Stimulated activated CD8-positive, alpha-beta memory T cell treated with anti-CD3 and anti-CD28 coated beads, Interleukin-12 subunit alpha, Interleukin-12 subunit beta, amount 100 ng/mL, for 4 hours (primary cell): ENCODE measurements at places on chromosomes 2 and 18.

DNA sequence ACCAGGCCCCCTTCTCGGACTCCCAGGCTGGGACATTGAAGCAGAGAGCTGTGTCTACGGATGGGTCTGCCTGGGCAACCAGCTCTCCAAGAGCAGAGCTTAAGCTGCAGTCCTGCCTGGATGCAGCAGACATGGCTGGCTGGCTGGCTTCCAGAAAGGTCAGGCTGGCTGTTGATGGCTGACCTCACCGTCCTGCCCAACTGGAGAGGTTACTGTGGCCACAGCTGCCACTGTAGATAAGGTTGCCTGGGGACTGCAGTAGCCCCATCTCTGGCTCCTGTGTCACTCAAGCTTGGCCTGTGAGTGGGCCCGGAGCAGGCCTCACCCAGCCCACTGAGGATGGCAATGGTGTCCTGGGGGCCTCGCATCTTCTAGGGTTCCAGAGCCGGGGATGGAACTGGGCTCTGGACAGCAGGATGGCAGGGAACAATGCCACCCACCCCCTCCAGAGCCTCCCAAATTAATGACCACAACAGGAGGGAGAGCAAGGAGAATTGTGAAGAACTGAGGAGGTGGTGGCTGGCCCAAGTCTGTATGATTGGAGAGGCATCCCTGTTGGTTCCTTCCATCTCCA is 37.0 kb upstream of the FOSL2 start:
- no peak for DNase-seq

- peak; percentile 13 for DNase-seq
Measured at GRCh38 chr2:25558262-25558661, 115.1 kb downstream of the DTNB start.

- no peak for DNase-seq
Measured at GRCh38 chr2:177154809-177155208, 57.8 kb upstream of the HNRNPA3 start.

- DNase-seq, result no peak
Measured at GRCh38 chr2:25363733-25364132, 22.0 kb upstream of the DNMT3A start.

DNA sequence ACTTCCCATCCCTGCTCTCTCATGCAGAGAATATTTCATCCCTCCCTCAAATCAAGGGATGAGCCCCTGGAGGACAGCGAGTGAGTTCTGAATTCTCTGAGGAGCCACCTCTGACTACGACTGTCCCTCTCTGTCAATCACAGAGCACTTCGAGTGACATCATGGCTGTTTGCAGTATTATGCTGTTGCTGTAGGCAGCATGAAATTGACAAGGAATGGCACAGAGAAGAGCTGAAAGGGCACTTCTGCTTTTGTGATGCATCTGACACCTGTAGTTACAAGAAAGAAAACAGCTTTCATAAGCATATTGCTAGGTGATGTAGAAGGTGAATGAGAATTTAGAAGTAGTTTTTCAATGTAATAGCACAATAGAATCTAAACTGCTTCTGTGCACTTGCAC is 166.9 kb downstream of the ARHGAP15 start:
- DNase-seq, result no peak

DNA sequence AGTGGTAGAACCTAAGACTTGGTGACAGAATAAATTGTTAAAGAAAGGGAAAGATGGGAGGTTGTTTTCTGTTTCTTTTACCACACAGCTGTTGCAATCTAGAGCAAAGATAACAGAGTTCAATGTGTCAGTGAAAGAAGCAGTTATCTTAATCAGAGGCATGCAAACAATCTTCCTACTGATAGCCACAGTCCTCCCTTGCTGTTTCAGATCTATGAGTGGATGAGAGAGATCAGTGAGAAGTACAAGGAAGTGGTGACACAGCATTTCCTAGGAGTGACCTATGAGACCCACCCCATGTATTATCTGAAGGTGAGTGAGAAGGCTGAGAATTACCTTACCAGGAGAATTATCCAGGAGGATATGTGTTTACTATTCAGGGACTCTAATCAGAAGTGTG is 15.9 kb downstream of the CPO start:
- DNase-seq, result no peak

DNA sequence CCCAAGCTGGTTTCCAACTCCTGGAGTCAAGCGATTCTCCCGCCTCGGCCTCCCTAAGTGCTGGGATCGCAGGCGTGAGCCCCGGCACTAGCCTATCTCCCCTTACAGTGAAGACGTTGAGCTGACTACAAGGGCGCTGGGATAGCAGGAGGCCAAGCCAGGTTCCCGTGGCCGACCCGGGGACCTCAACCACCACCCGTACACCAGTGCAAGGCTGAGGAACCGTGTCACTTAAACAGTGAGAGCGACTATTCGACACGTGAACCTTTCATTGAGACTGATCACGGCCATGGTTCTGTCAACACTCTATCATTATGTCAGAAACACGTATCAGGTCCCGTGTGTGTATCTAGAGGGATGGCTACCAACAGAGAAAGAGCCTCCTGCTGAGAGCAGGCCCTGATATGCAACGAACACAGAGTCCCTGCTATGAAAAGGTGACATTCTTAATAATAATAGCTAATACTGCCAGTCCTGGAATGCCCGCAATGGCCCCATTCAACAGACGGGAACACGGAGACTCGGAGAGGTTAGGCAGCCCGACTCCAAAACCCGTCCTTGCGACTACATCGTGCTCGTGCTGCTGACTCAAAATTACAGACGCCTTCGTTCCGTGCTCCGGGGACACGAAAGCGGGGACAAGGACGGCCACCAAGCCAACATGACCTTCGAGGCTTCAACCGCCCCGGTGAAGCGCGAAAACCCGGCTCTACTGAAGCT is 833 bp downstream of the AFG3L2 start:
- DNase-seq, result no peak

- no peak for DNase-seq
Measured at GRCh38 chr2:134917888-134918525, 615 bp upstream of the CCNT2 start.

DNA sequence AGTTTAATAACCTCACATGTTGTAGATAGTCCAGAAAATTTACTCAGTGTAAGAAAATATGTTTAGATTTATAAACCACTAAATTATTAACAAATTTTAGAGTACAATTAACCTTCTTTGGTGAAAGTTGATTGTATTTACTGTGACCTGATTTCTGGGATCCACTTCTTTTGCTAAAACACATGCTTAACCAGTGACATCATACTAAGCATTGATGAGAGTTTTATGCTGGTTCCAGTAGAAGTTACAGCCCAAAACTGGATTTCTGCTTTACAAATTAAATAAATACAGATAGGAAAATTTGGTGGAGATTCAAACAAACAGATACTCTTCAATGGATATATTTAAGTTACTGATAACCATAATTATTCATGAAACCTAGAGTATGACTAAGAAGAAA is 40.9 kb downstream of the RBBP8 start:
- no peak for DNase-seq

DNA sequence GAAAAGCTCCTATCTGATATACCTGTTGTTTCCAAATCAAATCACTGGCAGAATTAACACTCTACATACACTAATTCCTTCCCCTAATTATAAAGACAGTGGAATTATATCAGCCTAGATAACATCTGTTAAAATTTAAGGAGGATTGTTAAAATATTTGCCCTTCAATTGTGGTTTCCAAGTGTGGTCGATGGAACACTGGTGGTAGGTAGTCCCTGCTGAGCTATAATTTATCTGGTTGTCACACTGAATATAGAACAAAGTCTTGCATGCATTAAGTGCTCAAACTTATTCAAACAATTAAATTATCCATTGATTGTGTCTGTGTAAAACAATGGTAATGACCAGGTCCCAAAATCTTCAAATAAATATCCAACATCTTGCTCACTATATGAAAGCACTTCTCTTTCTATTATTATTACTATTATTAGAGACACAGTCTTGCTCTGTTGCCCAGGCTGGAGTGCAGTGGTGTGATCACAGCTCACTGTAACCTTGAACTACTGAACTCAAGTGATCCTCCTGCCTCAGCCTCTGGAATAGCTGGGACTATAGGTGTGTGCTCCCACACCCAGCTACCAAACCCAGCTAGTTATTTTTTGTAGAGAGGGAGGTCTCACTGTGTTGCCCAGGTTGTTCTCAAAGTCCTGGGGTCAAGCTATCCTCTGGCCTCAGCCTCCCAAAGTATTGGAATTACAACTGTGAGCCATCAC is 12.0 kb downstream of the CDH2 start:
- DNase-seq, result no peak

DNA sequence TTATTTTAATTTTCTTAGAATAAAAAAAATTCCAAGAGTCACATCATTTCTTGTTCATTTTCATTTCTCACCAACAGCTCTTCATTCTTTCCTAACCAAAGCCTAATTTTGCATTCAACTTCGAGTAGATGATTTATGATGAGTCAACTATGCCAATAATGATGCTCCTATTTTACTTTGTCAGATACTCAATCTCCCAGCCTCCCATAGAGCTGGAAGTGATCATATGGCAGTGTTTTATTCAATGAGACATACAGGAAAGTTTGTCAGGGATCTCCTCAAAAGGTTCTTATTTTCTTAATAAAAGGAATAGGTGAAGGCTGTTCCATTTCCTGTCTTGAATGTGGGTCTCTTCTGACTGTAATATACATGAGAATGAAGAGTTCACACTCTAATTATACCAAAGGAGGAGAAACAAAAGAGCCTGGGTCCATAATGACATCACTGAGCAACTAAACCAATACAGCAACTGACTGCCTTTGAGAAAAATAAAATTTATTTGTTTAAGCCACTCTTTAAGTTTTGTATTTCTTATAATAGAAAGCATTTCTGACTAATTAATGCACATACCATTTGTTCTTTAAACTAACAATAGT is 231.2 kb upstream of the CYP26B1 start:
- DNase-seq, result no peak

DNA sequence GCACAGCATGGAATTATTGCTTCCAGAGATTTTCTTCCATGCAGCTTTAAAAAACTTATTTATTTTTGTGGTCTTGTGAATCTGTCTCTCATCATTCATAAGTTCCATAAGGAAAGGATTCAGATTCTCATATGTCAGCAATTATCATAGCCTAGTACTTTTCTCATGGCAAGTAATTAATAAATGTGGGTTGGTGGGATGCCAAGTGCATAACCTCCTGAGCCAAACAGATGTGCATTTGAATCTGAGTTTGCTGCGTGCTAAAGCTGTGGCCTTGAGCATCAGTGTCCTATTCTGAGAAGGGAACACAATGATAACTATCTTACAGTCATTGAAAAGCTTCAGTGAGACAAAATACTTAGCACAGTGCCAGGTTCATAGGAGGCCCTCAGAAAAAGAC is 331.9 kb downstream of the PDE11A start:
- no peak for DNase-seq

DNA sequence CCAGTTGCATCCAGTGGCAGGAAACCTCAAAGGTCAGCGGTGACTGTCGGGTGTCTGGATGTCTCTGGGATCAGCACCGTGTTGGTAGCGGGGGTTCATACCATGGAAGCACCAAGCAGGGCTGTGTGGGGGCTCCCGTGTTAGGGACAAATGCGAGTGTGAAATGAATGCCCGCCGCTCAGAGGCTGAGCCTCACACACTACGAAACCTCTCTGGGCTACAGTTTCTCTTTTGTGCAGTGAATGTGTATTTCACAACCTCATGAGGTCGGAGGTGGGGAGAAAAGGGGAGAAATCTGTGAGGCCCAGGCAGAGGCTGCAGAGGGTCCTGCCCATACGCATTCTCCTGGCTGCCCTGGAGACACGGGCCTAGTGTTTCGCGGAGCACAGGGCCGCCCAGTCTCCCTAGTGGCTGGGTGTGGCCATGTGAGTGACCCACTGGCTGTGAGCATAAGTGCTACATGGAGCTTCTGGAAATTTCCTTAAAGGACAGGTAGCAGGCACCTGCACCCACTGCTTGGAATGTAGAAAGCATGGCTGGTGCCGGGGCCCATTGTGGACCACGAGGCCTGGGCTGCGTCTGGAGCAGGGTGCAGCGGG is 138.0 kb upstream of the GLI2 start:
- no peak for DNase-seq

DNA sequence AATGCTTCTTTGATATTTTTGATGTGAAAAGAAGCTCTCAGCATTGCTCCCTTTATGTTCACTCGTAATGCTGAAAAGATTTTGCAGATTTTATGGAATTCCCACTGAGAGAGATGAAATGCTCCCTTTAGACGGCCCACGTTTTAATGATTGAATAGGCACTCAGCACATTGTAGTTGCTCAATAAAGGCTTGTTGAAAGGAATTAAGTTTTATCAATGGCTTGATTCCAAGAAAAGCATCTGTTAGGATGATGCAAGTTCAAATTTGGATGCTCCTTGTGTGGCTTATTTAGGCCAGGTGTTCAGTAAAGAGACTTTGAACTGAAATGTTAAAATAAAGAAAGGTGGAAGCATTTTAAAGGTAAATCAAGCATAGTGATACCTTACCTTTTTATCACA is 725.1 kb downstream of the EPHA4 start:
- DNase-seq, result no peak

- no peak for DNase-seq
Measured at GRCh38 chr18:64259871-64260270, 111.0 kb upstream of the LINC00305 start.

DNA sequence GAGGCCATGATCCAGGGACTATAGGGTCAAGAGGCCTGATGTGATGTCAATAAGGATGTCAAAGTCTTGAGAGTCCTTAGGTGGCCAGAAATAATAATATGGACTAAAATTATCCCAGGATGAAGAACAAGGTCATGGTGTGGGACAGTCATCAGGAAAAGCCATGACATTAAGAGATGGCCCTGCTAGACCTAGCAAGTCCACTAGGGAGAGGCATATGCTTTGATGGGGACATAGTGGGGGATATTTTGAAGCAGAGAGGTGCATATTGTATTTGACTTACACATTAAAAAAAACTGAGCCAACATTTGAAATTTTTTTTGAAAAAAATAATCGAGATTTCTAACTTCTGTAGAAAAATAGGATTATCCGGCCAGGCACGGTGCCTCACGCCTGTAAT is 53.3 kb upstream of the CXCR4 start:
- no peak for DNase-seq

DNA sequence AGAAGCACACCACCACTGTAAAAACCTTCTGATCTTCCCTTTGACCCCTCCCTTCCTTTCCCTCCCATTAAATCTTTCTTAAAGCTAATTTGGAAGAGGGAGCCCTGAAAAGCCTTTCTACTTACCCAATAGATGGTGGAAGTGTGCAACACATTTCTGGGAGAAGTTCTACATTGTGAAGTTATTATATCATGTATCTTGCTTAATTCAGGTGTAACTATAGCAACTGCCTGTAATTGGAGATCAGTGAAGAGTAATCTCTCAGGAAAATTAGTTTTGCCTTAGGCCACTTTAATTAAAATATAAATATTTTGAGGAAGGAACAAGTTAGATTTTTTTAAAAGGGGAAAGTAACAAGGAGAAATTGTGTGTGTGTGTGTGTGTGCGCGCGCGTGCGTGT is 266.0 kb downstream of the SH3BP4 start:
- no peak for DNase-seq

- peak; percentile 99 for DNase-seq
Measured at GRCh38 chr2:231464576-231465540, 574 bp upstream of the NCL start.
